ENCODE measurements at places on chromosomes 4 and X.

DNA sequence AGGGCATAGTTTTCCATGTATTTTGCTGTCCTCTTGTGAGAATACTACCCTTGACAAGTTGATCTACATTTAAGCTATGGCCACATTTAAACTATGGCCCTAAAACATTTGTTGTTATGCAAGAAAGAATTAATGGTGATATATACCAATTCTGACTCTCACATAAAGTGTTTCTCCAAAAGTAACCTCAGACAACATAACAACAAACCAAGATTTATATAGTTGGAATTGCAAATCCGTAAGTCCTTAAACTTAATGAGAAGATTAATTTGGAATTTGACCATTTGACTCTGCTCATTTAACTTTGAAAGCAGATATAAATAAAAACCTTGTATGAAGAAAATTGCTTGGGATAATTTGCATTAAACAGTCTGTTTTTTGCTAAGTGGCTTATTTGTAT lies 38.9 kb downstream of the RUFY3 start:
- no peak for DNase-seq

- DNase-seq, result no peak
Measured at GRCh38 chr4:16890651-16891050, 7.8 kb downstream of the LDB2 start.

DNA sequence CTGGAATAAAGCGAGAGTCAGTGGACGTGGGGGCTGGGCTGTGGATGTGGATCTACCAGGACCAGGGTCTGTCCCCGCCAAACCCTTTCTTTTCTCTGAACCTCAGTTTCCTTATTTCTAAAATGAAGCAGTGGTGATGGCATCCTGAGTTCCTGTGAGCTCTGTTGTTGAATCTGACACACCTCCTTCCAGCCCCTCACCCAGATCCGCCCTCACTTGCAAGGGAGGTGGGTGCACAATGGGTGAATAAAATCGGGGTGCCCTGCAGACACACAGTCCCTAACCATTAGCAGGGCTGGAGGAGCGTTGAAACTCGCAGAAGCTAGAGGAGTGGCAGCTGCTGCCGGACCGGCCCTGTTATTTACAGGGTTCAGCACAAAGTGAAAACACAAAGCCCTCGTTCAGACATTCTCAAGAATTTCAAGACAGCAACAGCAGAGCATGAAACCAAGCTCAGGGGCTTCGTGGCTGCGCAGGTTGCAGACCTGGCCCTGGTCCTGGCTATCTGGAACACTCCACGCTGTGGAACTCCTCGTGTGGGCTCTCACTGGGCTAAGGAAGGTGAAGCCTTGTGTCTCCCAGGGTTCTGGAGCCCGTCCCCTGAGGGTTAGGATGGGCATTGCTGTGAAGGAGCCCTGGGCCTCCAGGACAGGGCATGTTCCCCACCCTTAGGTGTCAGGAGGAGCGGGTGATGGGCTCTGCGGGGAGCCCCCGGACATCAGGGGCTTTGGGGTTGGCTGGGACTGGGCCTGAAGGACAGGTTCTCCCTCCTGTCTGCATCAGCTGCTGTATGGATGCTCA lies 42.9 kb downstream of the PSAPL1 start:
- no peak for DNase-seq

DNA sequence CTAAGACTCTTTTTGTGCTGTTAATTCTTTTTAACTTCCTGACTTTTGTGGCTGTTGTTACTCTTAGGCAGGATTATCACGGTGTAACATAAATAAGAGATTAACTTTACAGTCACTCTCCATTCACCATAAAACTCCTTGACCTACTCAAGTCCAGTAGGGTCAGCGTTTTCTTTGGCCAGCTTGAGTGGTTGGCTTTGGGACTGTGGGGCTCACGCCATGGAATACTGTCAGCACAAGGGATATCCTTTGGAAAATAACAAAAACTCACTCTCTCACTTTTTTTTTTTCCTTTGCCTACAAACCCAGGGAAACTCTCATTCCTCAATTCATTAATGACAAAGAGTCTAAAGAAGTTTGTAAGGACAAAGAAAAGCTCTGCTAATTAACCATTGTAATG lies 89.4 kb upstream of the TLL1 start:
- DNase-seq, result no peak

DNA sequence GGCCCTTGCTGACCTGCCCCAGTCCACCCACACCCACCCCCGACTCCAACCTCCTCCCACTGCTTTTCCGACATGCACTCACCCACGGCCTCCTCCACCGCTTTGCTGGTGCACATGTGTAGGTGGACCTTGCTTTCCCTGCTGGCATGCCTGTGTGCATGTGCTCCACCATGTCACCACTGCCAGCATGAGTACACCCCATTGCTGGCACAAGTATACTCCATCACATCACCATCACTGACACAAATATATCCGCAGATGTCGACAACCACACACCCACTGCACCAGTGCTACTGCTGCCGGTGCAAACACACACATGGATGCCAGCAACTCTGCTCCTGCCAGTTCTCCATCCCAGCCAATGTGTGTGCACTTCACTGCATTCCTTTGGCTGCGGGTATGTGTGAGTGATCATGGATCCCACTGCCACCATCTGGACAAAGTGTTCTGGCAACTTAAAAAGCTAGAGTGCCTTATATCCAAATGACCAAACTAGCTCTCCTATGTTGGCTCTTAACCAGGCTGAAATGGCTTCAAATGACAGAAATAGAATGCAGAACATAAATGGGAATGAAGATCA lies 1072.3 kb downstream of the RAPGEF2 start:
- DNase-seq, result no peak

DNA sequence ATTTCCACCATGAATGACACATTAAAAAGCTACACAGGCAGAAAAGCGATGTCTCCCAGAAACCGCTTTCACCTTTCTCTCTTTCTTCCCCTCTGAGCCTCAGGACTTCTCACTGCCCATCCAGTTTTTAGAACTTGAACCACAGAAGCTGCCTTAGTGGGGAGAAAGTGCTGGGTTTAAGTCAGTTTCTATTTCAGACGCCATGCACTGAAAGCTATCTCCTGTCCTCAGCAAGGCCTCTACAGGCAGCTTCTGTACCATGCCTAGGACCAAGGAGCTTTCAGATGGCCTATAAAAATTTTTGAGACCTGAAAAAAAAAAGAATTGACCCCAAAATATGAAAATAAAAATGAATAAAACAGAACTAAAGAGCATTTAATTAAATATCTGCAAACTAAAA lies 34.5 kb downstream of the RAB33B start:
- no peak for DNase-seq

DNA sequence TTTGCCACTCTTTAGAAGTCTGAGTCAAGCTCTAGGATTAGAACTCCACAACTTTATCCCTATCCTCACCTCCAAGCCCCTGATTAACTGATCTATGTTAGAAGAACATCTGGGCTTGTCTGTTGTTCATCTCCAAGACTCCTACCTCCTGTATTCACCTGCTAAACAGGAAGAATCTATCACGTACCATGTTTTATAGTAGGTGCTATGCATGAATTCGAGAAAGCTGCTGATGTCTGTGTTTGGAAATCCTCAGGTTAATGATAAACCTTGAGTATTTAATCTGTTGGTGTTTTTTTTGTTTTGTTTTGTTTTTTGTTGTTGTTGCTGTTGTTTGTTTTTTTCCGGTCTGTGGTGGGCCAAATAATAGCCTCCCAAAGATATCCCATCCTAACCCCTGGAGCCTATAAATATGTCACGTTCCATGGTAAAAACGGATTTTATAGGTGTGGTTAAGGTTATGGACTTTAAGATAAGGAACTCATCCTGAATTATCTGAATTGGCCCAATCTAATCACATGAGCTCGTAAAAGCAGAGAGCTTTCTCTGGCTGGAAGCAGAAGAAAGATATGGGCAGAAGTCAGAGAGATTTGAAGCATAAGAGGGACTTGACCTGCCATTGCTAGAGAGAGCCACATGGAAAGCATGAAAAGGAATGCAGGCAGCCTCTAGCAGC lies 101.2 kb upstream of the DUSP21 start:
- no peak for DNase-seq

GRCh38 chr4:41424522-41424921 lies 113.4 kb upstream of the LIMCH1 start:
- no peak for DNase-seq

GRCh38 chr4:138190452-138190858 lies 51.7 kb downstream of the SLC7A11 start:
- DNase-seq, result no peak

GRCh38 chr4:107561481-107561880 lies 158.6 kb downstream of the PAPSS1 start:
- DNase-seq, result no peak

GRCh38 chr4:48493452-48494100 lies 3.5 kb downstream of the ZAR1 start:
- no peak for DNase-seq

DNA sequence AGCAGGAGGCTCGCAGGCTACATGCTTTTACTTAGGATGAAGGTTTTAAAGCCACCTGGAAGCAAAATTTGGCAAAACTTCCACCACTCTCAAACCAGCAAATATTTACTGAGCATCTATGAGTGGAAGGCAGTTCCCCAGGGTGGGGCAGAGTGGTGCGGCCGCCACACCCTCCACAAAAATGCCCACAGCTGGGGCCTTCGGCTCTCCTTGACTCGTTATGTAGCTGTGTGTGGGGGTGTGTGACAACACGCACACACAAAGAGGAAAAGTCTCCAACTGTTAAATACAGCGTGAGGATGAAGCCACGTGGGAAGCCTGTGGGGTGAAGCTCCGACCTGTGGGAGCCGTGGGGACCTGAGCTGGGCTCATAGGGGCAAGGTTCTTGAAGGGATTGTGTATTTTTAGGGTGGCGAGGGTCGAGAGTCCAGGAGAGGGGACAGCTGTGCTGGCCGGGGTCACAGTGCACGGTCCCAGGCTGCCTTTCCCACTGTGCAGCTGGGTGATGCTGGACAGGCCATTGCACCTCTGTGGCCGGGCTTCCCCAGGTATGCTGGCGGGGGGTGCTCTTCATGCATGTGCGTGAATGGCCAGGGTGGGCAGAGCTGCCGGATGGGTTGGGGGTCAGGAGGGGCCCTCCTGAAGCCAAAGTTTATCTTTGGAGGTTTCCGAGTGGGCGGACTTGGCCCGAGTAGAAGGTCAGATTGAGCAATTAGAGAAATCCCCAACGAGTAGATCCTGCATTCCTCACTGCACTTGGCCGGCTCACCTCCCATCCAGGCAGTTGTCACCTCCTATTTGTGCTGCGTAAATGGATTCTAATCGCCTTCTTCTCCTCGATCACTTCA lies 25.4 kb downstream of the SORCS2 start:
- DNase-seq, result no peak

DNA sequence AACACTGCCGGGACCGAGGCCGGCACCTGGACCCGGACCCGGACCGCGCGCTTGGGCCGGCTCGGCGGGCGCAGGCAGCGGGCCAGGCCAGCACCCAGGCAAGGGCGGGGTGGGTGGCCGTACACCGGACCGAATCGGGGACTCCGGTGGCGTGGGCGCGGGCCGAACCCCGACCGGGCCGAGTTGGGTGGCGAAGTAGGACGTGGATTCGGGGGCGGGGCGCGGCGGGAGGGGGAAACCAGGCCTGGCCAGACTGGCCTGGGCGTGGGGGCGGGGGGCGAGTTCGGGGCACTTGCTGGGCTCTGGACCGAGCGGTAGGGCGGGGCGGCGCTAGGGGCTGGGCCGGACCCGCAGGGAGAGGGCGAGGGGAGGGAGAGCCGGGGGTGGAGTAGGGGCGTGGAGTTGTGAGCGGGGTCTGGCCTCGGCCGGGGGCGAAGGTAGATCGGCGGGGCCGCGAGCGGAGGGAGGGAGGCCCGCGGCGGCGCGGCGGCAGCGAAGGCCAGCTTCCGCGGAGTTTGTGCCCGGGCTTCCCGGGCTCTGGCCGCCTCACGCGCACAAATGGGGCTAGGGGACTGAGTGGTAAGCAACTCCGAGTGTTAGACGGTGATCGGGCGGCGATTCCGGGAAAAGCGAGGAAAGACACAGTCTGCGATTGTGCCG lies 1.8 kb upstream of the BCORL1 start:
- no peak for DNase-seq

DNA sequence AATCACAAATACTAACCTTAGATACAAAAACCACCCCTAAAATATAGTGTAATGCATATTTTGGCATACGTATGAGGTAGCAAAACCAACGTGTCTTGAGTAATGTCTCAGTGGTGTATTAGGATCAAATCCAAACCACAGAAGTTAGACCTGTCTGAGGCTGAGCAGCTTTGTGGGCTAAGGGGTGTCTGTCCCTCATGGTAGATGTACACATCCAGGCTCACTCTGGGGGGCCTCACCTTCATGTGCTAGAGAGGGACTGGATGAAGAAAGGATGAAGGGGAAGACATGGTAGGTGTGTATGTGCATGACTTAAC lies 188.0 kb upstream of the TBC1D9 start:
- DNase-seq, result no peak

DNA sequence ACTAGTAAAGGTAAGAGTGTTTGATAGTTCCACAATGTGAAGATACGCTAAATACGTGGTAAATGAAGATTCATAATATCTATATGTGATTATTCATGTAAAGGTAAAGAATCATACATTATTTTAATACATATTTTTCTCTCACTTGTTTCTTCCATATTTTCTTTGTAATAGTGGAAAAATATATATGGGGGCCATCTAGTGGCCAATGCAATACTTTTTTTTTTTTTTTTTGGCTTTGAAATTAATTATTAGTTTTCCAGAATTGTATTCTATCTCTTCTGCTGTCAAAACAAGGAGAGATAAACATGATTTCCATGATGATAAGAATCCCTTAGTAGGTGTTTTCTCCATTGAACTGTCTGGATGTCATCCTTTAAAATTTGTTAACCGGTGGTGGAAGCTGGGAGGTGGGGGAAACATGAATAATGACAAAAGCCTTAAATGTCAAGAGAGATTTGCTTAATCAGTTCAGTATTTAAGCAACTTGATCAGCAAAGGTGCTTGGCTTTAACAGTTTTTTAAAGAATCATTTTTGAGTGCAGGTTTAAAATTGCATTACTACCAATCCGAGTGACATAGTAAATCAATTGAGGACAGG lies 508.7 kb upstream of the HTR2C start:
- no peak for DNase-seq

GRCh38 chr4:42144028-42144427 lies 8.4 kb downstream of the BEND4 start:
- no peak for DNase-seq

DNA sequence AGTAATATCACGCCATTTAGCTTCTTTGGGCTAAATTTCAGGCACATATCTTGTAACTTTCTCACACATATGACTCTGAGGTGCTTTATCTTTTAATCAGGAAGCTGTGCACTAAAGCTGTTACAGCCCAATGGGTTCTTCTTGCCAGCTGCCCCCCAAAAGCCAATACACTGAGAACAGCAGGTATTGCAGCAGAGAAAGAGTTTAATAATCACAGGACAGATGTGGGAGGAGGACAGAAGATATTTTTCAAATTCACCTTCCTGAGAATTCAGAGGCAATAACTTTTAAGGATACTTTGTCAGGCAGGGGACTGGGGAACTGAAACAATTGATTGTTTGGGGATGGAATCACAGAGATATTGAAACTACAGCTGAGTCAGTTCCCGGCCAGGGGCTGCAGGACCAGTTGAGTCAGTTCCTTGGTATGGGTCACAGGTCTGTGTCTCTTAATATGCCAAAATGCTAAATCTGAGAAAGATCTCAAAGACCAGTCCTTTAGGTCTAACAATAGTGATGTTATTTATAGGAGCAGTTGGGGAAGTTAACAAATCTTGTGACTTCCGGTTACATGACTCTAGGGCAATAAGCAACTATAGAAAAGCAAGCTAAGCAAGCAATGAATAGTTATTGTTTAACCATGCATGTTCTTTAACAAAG lies 28.1 kb downstream of the DDIT4L start:
- DNase-seq, result no peak
